ENCODE measurements at places on chromosomes 12 and 14.

DNA sequence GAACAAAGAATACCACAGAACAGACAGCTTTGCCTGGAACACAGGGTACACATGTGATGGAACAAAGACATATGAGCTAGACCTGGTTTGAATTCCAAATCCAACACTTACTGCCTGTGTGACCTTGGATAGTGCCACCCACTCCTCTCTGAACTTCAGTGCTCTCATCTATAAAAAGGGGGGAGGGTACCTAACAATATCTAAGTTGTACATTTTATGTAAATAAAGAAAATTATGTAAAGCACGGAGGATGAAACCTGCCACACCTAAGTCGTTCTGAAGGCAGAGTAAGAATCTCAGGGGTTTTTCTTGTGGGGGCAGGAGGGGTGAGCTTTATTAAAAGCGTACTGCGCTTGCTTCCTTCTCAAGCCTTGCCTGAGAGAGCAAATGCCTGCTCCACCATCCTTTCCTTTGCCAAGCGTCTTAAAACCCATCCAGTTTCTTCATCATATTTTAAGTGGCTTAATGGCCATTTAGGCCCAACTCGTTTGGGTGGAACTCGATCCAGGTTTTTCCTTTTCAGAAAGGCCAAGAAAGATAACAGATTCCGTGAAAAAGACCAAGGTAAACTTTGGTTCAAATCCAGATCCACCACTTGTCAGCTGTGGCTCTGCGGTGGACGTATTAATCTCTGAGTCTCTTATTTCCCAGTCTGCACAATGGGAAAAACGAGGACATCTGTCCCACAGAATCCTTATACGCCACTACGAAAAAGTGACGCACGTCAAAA is 946 bp downstream of the DDX24 start:
- H3K4me1 ChIP-seq = peaks cover 42% of the 10 kb centered on the region
- H3K27me3 ChIP-seq = no peaks in the 10 kb centered on the region
- H3K36me3 ChIP-seq = peaks cover 53% of the 10 kb centered on the region
- peak overlapping the region; percentile 99 for H3K4me3 ChIP-seq
- DNase-seq = no peak
- peak overlapping the region; percentile 100 for H3K27ac ChIP-seq

- peaks cover 17% of the 10 kb centered on the region for H3K4me1 ChIP-seq
- DNase-seq = no peak
- H3K27me3 ChIP-seq = no peaks in the 10 kb centered on the region
- H3K4me3 ChIP-seq = no peak overlapping the region
These were observed 3.7 kb downstream of the FBRSL1 start for GRCh38 chr12:132493482-132494178.

GRCh38 chr12:51401900-51402299 is 10.7 kb upstream of the GALNT6 start:
- no peak for DNase-seq
- H3K4me3 ChIP-seq = no peak overlapping the region

DNA sequence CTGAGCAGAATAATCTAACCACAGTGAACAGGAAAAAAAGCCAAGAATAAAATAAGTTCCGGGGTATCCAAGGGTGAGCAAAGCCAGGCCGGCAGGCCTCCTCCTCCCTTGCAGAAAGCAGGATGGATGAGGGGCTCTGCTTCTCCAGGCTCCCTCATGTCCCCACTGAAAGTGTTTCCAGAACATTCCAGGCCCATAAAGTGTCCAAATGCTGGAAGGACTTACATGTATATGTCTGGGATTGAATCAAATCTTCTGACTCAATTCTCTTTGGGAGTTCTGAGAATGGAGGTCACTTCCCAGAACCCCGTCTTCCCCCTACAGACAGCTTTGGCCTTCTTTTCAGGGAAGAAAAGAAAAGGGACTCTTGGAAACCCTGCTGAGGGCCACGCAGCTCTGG is 25.0 kb upstream of the BDKRB1 start:
- H3K27me3 ChIP-seq = no peaks in the 10 kb centered on the region
- H3K4me1 ChIP-seq = no peaks in the 10 kb centered on the region
- no peak for DNase-seq
- H3K36me3 ChIP-seq = no peaks in the 10 kb centered on the region

- no peaks in the 10 kb centered on the region for H3K36me3 ChIP-seq
- no peaks in the 10 kb centered on the region for H3K4me1 ChIP-seq
- H3K4me3 ChIP-seq = no peak overlapping the region
- no peak for DNase-seq
These were observed 980.0 kb downstream of the TMTC2 start for GRCh38 chr12:83666690-83667089.

DNA sequence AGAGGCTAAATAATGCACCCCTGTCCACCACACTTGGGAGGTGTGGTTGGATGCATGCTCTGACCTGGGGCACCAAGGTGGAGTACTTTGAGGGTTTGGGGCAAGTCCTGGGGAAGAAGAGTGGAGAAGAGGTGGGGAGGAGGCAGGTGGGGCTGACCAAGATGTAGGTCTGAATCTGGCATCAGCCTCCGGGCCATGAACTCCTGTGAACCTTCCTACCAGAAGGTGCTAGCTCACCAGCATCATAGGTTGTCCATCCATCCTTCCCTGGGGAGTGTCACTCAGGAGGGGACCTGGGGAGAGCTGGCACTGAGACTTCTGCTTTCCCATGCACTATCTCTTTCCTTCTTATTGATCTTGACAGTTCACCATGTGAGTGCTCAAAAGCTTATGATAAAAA is 13.6 kb upstream of the EMP1 start:
- H3K4me3 ChIP-seq = no peak overlapping the region
- DNase-seq = no peak

All from activated naive CD8-positive, alpha-beta T cell treated with anti-CD3 and anti-CD28 coated beads, Interleukin-2, amount 10 ng/mL, durations not matched to agents 7 days and 5 days (primary cell).